ENCODE measurements at places on chromosomes 1 and 21.

- no peak overlapping the region for H3K4me3 ChIP-seq
- no peak overlapping the region for H3K27ac ChIP-seq
- H3K4me1 ChIP-seq: peaks cover 18% of the 10 kb centered on the region
Measured at GRCh38 chr1:234681065-234681464, 71.1 kb upstream of the IRF2BP2 start.

DNA sequence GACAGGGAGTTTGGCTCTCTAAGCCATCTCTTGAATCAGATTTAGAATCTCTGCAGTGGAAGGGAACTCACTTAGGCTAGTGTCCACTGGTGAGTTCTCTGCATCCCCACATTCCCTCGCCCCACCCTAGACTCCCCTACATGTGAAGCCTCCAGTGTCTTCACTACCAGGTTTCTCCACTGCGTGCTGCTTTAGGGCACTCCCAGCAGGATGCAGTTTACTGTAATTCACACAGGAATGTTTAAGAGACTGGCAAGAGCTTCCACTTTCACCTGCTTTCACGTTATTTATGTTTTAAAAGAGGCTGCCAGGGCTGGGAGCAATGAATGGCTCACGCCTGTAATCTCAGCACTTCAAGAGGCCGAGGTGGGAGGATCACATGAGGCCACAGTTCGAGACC lies 60.2 kb downstream of the KAZN start:
- H3K4me3 ChIP-seq: no peak overlapping the region
- H3K4me1 ChIP-seq: peaks cover 7% of the 10 kb centered on the region
- no peaks in the 10 kb centered on the region for H3K36me3 ChIP-seq
- no peak for DNase-seq
- no peak overlapping the region for H3K27ac ChIP-seq

DNA sequence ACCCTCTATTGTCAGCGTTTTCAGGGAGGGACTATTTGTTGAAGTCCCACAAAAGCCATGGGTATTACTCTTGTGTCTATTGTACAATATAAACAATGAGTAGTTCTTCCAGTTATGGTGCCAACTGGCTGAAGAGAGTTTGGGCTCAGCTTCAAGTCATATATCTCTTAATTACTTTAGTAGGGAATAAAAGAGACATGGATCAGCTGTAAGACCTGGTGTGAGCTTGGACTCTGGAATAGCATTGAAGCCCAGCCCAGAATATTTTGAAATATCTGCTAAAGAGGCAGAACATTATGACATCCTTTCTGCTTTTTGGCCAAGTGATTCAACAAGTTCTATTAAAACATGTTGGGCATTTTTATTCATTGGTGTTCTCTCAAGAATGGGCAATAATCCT lies 224.9 kb downstream of the BACH1 start:
- H3K4me1 ChIP-seq: no peaks in the 10 kb centered on the region
- H3K27ac ChIP-seq: no peak overlapping the region
- H3K36me3 ChIP-seq: no peaks in the 10 kb centered on the region
- no peak for DNase-seq

DNA sequence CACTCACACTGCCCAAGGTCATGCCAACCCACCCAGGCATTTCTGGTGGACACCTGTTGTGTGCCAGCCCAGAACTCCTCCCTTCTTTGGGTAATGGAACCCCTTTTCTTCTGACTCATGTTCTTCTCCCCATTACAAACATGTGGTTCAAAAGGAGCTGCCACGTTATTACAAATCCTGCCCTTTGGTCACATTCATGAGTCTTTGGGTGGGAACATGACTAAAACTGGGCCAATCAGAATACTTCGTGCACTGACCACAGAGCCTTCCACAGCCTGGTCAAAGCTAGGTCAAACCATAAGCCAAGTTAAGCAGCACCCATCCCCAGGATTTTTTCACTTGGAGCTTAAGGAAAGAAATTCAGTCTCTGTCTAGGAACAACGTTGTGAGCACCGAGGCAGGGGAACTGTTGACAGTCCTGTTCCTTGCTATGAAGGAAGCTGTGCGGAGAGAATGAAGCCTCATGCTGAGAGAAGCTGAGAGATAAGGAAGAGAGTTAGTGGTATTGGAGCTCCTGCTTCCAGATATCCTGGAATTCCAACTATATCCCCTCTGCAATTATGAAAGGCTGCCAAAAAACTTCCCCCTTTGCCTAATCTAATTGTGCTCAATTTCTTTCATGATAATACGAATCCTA lies 46.8 kb upstream of the DIPK1A start:
- no peak for DNase-seq
- H3K27ac ChIP-seq: no peak overlapping the region
- no peak overlapping the region for H3K4me3 ChIP-seq
- H3K27me3 ChIP-seq: peaks cover 5% of the 10 kb centered on the region

- DNase-seq: no peak
- no peaks in the 10 kb centered on the region for H3K36me3 ChIP-seq
Measured at GRCh38 chr1:75579046-75579445, 31.9 kb downstream of the SLC44A5 start.

- H3K27ac ChIP-seq: no peak overlapping the region
- H3K36me3 ChIP-seq: no peaks in the 10 kb centered on the region
- H3K4me3 ChIP-seq: no peak overlapping the region
- no peaks in the 10 kb centered on the region for H3K27me3 ChIP-seq
Measured at GRCh38 chr1:82445827-82446226, 645.1 kb downstream of the ADGRL2 start.

DNA sequence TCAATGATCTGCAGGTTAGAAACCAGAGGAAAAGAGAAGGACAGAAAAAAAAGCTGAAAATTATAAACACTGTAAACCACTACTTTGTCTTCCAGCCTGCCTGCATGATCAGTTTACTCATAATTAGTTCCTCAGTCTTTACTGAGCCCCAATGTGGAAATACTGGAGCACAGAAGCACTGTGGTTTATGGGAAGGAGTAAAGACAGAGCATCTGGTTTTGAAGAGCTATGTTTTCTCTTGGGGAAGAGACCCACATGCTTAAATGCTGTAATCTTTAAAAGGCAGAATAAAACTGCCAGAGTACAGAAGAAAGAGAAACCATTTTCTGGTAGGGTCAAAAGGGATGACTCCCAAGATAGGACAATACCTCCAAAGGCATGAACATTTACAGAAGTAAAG lies 159.0 kb upstream of the ZNHIT6 start:
- H3K27ac ChIP-seq: no peak overlapping the region
- DNase-seq: no peak
- H3K36me3 ChIP-seq: no peaks in the 10 kb centered on the region
- H3K4me3 ChIP-seq: no peak overlapping the region
- no peaks in the 10 kb centered on the region for H3K4me1 ChIP-seq

- no peaks in the 10 kb centered on the region for H3K27me3 ChIP-seq
- DNase-seq: no peak
- H3K36me3 ChIP-seq: no peaks in the 10 kb centered on the region
- H3K4me3 ChIP-seq: no peak overlapping the region
Measured at GRCh38 chr1:97826820-97827219, 94.0 kb downstream of the DPYD start.

DNA sequence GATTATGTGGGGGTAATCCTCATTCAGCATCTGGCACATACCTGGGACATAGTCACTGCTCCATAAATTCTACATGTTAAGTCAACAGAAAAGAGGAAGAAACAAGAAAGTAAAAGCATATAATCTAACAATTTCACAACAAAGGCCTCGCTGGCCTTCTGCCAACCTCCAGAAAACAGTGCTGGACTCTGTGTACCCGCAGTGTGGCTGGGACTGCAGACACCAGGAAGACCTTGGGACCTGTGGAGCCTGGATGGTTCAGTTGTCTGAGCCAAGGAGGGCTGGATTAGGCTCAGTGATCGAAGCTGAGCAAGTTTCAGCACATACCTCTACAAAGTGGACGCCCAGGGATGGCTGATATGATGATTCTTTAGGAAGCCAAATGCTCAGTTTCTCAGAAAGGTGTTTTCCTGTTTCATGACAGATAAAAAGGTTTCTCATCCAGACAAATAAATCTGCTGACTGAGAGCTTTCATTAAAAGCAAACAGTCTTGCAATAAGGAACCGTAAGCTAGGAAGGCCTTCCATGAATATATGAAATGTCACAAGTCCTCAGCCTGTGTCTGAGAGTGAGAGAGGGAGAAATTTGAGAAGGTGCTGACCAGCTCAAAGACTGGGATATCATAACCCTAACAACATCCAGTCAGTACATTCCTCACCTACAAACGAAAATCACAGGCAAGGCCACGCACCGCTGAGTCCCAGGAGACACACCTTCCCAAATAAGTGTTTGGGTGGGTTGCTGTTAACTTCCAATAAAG lies 48.4 kb downstream of the CAPZB start:
- no peaks in the 10 kb centered on the region for H3K27me3 ChIP-seq
- no peak for DNase-seq
- H3K27ac ChIP-seq: peak overlapping the region; percentile 86
- peaks cover 99% of the 10 kb centered on the region for H3K4me1 ChIP-seq
- no peak overlapping the region for H3K4me3 ChIP-seq

- no peak overlapping the region for H3K27ac ChIP-seq
- H3K36me3 ChIP-seq: no peaks in the 10 kb centered on the region
- peaks cover 12% of the 10 kb centered on the region for H3K4me1 ChIP-seq
- H3K4me3 ChIP-seq: no peak overlapping the region
- no peaks in the 10 kb centered on the region for H3K27me3 ChIP-seq
Measured at GRCh38 chr1:232748910-232749368, 56.3 kb upstream of the MAP10 start.

- H3K4me3 ChIP-seq: no peak overlapping the region
- peak overlapping the region; percentile 91 for H3K27ac ChIP-seq
- no peak for DNase-seq
- no peaks in the 10 kb centered on the region for H3K36me3 ChIP-seq
- peaks cover 17% of the 10 kb centered on the region for H3K4me1 ChIP-seq
- no peaks in the 10 kb centered on the region for H3K27me3 ChIP-seq
Measured at GRCh38 chr1:235045921-235046601, 82.6 kb downstream of the TOMM20 start.

DNA sequence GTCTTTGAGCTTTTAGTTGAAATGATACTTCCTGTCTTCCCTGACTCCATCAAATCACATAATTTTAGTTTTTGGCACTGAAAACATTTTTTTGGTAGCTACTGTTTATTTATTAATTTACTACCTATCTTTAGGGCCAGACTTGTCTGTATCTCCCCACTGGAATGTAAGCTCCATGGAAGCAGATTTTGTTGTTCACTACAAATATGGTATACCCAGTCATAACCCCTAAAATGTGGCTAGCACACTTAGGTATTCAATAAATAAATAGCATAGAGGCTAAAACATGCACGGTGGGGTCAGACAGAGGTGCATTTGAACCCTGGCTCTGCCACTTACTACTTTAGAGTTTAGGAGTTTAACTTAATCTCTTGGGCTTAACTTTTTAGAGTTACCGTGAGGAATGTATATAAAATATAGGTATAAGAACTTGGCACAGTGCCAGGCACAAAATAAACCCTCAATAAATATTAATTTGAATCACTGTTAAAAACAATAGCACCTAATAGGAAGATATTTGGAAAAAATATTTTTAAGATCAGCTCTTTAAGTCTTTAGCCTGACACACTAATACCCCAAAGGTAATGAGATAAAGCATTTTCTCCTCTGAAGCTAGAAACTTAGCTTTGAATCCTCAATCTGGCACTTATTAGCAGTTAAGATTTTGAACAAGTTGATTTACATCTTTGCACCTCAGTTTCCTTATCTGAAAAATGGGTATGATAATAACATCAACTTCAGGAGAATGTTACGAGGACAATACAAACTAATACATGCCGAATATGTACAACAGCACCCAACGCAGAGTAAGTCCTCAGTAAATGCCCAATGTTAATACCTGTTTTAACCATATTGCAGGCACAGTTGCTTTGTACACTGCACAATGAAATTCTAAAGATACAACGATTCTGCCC lies 59.6 kb upstream of the HP1BP3 start:
- no peak overlapping the region for H3K27ac ChIP-seq
- H3K4me3 ChIP-seq: no peak overlapping the region
- DNase-seq: no peak
- H3K27me3 ChIP-seq: no peaks in the 10 kb centered on the region
- H3K4me1 ChIP-seq: no peaks in the 10 kb centered on the region
- H3K36me3 ChIP-seq: peaks cover 2% of the 10 kb centered on the region

DNA sequence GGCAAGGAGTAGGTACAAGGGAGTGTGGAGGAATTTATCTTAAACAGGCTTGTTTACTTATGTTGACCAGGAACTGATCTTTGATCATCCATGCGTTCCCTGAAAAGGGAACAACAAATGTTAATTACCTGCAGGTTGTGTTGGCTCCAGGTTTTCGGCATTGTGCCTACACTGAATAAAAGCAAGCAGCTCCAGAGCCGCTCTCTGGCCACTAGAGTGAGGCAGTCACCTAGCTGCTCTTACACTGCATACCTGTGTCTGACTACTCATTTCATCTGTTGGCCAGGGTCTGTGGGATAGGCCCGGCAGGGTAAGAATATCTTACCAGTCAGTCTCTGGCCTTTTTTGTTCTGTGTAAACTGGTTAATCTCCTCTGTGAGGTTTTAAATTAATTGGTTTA lies 183.6 kb downstream of the HFM1 start:
- no peaks in the 10 kb centered on the region for H3K36me3 ChIP-seq
- H3K27me3 ChIP-seq: no peaks in the 10 kb centered on the region
- no peak for DNase-seq
- H3K4me1 ChIP-seq: no peaks in the 10 kb centered on the region
- H3K27ac ChIP-seq: no peak overlapping the region
- H3K4me3 ChIP-seq: no peak overlapping the region

GRCh38 chr1:167465743-167466142 lies 52.6 kb downstream of the CD247 start:
- no peaks in the 10 kb centered on the region for H3K4me1 ChIP-seq
- no peak for DNase-seq
- H3K4me3 ChIP-seq: no peak overlapping the region
- H3K36me3 ChIP-seq: no peaks in the 10 kb centered on the region

DNA sequence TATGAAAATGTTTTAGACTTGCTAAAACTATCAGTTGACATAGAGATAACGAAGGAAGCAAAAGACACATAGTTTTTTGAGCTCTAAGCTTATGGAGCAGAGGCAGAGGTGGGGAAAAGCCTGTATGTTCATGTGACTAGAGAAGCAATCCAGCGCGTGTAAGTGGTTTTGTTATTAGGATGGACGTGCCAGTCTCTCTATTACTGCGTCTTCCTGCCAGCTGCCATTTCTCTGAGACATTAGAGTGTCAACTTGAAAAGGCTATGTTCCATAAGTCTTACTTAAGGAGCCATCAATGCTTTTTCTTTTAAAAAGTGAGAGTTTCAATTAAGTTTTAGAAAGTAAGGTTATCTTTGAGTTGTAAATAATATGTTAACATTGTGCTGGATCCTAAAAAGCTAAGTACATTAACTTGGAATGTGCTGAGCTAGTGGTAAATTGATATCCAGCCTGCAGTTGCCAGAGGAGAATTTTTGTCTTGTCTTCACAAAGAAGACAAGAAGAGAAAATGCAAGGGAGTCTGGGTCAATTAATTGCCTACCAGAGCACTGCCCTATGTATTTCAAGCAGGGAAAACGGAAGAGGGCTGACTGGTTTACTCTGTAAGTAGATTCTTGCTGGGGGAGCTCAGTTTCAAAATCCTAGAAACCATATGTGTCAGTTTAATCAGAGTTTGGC lies 161.8 kb upstream of the B3GALT2 start:
- H3K27ac ChIP-seq: no peak overlapping the region
- DNase-seq: no peak
- no peaks in the 10 kb centered on the region for H3K27me3 ChIP-seq
- H3K4me1 ChIP-seq: no peaks in the 10 kb centered on the region
- no peak overlapping the region for H3K4me3 ChIP-seq

- H3K27me3 ChIP-seq: no peaks in the 10 kb centered on the region
- H3K4me1 ChIP-seq: no peaks in the 10 kb centered on the region
- H3K27ac ChIP-seq: no peak overlapping the region
- no peak overlapping the region for H3K4me3 ChIP-seq
- no peak for DNase-seq
Measured at GRCh38 chr1:34619256-34619655, 135.6 kb upstream of the GJB5 start.

- H3K27ac ChIP-seq: no peak within 1 kb of the TSS
- H3K27me3 ChIP-seq: no peaks in the 10 kb centered on the region
- no peaks in the 10 kb centered on the region for H3K36me3 ChIP-seq
- peak within 1 kb of the TSS; percentile 40 for H3K4me3 ChIP-seq
Measured at GRCh38 chr1:2049718-2050431, at the start of gene PRKCZ. TSS of gene PRKCZ (plus strand) at chr1:2050411. CDS start at chr1:2050631, 220 bp downstream.
